ENCODE measurements at places on chromosomes 12 and 14.

DNA sequence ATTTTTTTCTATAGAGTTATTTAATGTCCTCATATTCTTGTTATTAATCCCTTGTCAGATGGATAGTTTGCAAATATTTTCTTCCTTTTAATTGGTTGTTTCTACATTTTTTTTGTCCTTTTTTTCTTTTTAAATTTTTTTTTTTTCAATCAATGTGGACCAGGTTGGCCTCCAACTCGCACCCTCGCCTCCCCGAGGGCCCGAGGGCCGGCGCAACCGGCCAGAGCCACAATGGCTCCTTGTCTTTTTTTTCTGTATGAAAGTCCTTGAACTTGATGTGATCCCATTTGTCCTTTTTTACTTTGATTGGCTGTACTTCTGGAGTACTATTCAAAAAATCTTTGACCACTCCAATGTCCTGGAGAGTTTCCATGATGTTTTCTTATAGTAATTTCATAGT is 17.7 kb upstream of the SLCO1B1 start:
- no peak for DNase-seq

GRCh38 chr12:38328306-38328895 is 11.8 kb downstream of the ALG10B start:
- no peak for DNase-seq

DNA sequence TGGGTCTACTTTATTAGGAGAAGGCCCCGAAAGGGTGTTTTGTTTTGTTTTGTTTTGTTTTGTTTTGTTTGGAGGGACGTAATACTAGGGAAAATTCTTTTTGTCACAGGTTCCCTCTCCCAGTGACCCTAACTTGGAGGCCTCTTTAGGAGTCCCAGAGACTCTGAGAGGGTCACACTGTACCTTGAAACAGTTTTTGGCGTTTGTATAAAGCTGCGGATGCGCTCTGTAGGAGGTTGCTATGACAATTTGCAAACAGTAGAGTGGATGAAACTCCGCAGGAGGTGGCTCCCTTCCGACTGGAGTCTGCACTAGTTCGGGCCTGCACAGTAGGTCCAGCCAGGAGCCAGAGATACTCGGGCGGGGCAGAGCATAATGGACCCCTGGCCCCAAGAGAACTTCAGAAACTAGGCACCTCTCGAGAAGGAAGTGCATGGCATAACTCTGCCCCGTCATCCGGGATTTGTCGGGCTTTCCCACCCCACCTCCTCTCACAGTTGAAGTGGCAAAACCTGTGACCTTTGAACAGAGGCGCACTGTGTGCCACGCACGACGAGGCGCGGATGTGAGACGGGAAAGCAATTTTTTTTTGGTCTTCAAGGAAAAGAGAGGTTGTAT is 1.3 kb upstream of the DYRK2 start:
- no peak for DNase-seq

DNA sequence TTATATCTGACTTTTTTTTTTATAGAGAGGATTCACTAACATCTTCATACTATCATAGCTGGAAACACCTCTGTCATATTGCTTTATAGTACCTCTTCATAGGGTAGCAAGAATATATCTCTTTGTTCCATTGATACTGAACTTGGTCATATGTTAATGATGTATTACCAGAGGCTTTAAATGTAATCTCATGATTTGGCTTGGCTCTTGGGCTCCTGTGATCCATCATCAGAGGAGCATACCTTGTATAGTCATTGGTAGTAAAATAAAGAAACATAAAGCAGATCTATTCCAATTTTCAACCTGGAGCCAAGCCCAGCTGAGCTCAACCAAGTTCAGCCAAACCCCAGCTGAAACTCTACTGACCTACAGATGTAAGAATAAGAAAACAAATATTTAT is 43.2 kb upstream of the GRIN2B start:
- DNase-seq = no peak

- no peak for DNase-seq
These were observed 26.1 kb upstream of the DIO3 start for GRCh38 chr14:101535232-101535631.

DNA sequence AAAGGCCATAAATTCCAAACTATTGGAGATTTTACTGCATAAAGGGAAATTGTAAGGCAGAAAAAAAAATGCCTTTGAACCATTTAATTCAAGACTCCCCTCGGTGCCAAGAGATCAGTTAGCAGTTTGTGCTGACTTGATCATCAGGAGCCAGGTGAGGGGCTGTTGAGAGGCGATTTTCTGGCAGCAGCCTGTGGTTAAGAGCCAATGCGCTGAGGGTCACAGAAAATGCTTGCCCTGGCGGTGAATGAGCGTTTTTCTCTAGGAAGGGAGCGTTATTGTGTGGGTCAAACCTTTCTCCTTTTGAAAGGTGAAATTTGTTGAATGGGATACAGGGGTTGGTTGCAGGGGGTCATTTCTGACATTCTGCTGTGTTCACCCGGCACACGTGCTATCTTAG is 4.7 kb downstream of the SRRM4 start:
- DNase-seq = no peak

GRCh38 chr12:24795699-24796347 is 153.1 kb downstream of the BCAT1 start:
- no peak for DNase-seq

DNA sequence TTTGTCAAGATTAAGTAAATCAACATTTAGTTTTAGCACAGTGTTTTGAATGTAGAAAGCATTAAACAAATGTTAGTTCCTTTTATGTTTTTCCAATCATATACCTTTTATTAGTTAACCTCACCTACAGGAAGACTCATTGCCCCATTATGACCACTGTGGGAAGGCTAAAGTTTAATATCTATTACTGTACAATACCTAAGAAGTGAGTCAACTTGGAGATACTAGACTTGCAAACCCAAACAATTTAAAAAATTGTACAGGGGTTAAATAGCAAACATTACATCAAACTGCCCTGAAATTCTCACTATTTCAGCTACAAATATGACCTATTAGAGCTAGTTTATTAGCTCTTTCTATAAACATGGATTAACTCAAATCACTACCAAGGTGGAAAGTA is 8.6 kb upstream of the G2E3 start:
- DNase-seq = no peak

DNA sequence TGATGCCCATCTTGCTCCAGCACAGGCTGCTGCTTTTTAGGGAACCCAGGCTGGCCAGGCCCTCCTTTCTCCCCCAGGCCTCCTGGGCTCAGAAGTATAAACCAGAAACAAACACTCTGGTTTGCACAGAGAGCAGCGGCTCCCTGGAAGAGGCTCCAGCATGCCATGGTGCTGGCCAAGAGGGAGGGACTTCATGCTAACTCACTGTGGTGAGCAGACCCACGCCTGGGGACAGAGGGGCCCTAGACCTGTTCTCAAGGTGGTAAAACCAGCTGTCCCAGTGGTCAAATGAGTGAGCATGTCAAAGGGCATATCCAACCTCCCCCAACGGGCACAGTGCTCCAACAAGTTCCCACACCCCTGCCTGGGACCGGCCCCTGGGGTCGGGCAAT is 15.5 kb downstream of the BCL11B start:
- DNase-seq = no peak

GRCh38 chr12:74483057-74483456 is 54.6 kb upstream of the ATXN7L3B start:
- no peak for DNase-seq

DNA sequence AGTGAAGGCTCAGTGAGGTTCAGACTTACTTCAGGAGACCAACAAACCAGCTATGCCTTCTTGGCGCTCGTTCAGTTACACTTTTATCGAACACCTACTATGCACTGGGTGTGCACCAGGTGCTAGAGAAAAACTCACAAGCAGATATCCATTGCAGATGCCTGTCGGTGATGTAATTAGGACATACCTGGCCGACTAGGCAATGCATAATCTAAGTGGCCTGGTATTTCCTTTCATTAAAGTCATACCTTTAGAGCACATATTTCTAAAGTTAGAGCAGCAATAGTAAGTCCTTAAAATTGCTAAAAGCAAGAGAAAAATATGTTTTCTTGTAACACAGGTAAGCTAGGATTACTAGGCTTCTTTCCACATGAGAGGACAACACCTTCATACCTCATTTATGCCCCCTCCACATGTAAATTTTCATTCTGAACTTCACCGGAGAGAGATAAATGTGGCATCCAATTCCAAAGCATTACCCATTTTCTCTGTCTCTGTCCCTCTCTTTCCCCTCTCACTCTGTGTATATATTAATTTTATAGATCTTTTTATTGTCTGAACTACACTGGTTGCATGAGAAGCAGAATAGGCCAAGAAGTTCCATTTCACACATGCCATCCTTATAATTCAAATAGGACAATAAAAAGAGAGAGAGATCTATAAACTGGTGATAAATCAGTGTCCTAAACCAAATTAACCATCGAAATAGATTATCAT is 242.2 kb downstream of the SPTSSA start:
- DNase-seq = no peak

- DNase-seq = no peak
These were observed 8.1 kb upstream of the OR6C65 start for GRCh38 chr12:55392032-55392795.

GRCh38 chr14:72142328-72142727 is 210.1 kb downstream of the RGS6 start:
- DNase-seq = no peak

DNA sequence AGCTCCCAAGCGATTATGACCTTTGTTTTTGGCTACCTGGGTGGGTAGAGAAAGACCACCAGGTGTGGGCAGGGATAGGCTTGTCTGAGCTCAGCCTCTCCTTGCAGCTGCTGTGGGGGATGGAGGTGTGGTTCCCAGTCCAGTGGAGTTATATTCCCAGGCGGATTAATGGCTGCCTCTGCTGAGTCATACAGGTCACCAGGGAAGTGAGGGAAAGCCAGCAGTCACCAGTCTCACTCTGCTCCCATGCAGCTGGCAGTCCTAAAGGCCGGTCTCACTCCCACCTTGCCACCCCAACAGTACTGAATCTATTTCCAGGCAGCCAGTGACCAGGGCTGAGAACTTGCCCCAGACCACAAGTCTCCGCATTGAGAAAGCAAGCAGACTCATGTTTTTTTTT is 399.2 kb downstream of the VRK1 start:
- no peak for DNase-seq

DNA sequence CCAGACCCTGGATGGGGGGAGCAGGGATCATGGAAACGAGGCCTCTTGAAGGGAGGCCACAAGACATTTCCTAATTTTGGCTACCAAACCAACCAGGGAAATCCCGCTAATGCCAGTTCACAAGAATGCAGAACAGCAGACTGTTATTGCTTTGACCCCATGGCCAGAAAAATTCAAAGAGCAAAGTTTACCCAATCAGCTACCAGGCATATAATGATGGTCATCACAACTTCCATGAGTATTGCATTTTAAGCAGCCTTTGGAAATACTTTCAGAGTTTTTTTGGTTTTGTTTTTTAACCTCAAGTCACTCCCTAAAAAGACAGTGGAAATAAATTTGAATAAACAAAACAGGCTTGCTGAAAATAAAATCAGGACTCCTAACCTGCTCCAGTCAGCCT is at the start of gene IL25:
Gene IL25 (plus strand): TSS at position 301 of the 400 bp plus-strand sequence.
- DNase-seq = no peak

Data from stimulated activated CD8-positive, alpha-beta memory T cell treated with anti-CD3 and anti-CD28 coated beads, Interleukin-4, amount 100 ng/mL, for 1 hour (primary cell).